NCI-H187 (cell line): ENCODE measurements at places on chromosomes 16 and 17.

- no peak for DNase-seq
These were observed 1.3 kb upstream of the NUTF2 start for GRCh38 chr16:67845291-67846062.

GRCh38 chr17:27990979-27991378 lies 51.5 kb upstream of the NLK start:
- DNase-seq, result no peak

DNA sequence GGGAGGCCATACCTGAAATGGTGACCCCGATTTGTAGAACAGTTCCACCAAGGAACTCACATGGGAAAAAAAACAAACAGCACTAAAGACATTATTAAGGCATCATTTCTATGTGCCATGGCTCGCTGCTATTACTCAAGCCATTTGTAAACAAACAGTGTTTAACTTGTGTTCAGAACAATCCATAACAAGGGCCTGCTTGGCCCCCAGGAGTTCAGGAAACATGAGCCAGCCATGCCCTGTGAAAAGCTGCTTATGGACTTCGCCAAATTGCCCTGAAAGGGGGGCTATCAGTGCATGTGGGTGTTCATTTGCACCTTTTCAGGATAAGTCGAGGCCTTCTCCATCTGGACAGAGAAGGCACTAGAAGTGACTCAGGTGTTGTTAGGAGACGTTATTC lies 8.0 kb downstream of the POLR3K start:
- DNase-seq, result no peak

DNA sequence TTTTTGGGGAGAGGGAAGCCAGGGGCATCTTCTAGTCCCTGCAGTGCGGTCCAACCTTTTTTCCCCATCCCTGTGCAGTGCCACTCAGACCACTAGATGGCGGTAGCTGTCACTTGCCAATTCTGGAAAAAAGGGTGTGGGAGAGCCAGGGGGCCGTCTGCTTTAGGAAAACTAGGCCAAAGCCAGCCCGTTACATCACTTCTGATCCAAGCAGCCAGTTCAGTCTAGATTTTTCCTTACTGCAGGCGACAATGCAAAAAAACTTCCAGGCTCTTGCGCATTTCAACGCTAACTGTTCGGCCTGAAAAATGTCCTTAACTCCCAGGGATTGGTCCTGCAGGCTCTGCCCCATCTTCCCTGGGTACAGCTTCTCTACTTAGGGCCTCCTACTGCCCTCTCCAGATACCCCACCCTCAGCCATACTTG lies 69.2 kb upstream of the CES5A start:
- DNase-seq, result peak; percentile 10

GRCh38 chr17:77423589-77424451 lies 283.1 kb downstream of the SEC14L1 start:
- DNase-seq, result no peak

GRCh38 chr16:26240807-26241206 lies 549.0 kb downstream of the HS3ST4 start:
- DNase-seq, result peak; percentile 61

- DNase-seq, result no peak
These were observed 43.4 kb downstream of the CCDC42 start for GRCh38 chr17:8701221-8701620.

DNA sequence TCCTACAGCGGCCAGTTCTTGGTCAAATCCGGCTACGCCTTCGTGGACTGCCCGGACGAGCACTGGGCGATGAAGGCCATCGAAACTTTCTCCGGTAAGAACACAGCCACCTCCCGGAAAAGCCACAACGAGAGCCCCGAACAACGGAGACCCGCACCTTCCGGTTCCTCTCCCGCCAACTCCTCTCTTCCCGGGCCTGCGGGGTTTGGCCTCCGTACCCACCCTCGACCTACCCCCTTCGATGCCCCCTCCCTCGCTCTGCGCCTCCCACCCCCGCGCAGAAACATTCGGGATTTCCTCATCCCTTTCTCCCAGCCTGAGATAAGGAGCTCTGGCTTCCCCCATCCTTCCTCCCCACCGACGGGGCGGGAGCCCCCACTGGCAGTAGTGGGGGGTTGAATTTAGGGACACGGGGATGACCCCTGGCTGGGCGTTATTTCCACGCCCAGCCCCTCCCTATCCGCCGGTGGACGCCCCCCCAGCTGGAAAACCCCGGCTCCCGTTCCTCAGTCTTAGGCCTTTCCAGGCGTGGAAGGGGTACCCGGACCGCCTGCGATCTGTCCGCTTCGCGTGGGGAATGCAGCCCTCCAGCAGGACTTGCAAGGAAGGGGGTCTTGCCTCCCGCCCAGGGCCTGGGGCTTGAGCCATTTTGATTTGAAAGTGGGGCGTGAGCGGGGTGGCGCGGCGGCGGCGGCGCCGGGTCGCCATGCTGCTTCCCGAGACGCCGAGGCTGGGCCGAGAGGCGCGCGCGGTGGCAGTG lies 822 bp downstream of the IGF2BP1 start:
- no peak for DNase-seq

DNA sequence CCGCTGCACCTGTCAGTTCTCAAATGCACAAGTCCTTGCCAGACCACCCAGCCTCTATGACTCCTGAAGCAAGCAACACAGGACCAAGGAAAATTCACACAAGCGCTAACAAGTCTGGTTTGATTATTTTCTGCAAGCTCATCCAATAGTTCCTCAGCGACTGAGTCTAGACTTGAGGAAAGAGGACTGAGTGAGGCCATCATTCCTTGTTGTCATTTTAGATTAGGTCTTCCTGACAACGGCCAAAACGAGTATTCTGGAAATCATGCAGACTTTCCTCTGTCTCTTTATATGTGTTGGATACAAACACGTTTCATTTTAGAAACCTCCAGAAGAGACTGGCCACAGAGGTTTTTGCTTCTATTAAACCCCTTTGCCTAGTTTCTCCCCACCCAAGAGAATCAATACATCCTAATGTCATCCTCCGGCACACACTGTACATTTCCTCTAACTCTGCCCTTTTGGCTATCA lies 561 bp downstream of the CCDC47 start:
- no peak for DNase-seq
